ENCODE measurements at places on chromosomes 11 and 22.

- no peak for DNase-seq
Measured at GRCh38 chr22:42272431-42272999, 2.1 kb upstream of the TCF20 start.

GRCh38 chr22:30159561-30160353, 79.5 kb downstream of the HORMAD2 start:
- peak; percentile 31 for DNase-seq

GRCh38 chr11:105612771-105613170, 2.9 kb downstream of the GRIA4 start:
- no peak for DNase-seq

- DNase-seq: no peak
Measured at GRCh38 chr11:115792903-115793302, 288.7 kb upstream of the CADM1 start.

- DNase-seq: no peak
Measured at GRCh38 chr11:35662061-35662648, 420 bp upstream of the TRIM44 start.

Measured in fibroblast of skin of left biceps (primary cell).